ENCODE measurements at places on chromosomes 2 and 18.

- no peak for DNase-seq
Measured at GRCh38 chr2:43376523-43377198, 150.3 kb upstream of the ZFP36L2 start.

DNA sequence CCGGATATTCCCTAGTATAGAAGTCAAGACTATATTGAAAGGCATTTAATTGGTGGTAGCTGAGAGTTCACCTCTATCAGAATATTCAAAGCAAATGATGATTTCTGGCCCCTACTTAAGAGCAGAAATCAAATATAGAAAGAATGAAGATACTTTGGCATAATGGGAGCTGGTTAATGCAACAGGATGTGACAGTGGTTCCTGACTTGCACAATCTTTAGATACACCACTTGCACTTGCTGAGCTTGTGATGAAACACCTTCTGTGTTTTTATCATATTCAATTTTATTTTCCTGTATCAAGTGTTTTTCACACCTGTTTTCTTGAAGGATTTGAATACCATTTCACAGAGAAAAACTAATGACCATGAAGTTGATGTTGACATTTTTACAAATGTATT is 124.1 kb upstream of the CDH19 start:
- DNase-seq, result no peak

DNA sequence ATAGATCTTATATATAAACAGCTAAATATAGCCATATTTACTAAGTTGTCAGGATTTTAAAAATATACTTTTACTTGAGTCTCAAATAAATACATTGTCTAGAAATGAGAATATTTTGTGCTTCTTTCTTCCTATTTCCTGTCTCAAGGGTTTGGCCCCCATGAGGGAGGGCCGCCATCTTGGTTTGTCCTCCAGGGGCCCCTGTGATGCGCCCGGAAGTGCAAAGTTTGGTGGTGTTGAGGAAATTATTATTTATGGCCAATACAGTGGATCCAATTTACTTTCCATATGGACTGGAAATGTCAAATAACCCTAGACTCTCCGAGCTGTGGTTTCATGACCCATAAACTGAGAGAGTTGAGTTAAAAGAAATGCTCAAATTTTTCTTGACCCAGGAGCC is 104.7 kb upstream of the OTOS start:
- no peak for DNase-seq

DNA sequence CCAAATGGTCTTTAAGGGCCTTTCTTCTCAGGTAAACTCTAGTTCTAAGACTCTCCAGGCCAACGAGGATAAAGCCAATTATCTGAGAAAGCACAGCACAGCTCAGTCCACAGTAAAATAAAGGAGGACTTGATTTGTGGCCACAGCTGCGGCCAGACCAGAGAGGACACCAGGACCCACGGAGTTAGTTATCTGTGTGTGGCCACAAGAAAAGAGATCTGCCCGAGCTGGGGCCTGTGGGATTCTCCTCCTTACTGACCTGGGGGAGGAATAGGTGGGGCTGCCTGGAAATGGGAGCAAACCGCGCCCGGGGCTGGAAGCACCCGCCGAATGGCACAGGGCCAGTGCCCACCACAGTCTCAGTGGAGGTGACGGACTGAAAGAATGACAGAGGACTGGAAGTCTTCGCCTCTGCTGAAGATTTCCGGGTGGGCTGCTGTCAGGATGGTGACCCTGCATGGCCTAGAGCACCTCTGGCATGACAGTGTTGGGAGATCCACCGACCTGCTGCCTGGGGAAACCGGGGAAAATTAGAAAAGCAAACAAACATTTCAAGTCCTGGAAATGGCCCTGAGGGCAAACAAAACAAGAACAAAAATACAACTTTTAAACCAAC is 13.3 kb downstream of the PROC start:
- DNase-seq, result no peak

GRCh38 chr2:60966507-60967405 is 50.8 kb upstream of the PEX13 start:
- no peak for DNase-seq

DNA sequence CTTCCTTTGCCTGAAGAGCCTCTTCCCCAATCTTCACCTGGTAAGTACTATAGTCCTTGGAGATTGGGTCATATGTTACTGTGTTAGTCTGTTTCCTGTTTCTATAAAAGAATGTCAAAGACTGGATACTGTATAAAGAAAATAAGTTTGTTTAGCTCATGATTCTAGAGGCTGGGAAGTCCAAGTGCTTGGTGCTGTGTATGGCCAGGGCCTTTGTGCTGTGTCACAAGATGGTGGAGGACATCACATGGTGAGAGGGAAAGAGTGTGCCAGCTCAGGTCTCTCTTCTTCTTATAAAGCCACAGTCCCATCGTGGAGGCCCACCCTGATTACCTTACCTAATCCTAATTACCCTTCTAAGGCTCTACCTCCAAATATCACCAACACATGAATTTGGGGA is 20.9 kb downstream of the ARHGAP28 start:
- no peak for DNase-seq

- no peak for DNase-seq
Measured at GRCh38 chr18:55543130-55543704, 44.8 kb downstream of the TCF4 start.

DNA sequence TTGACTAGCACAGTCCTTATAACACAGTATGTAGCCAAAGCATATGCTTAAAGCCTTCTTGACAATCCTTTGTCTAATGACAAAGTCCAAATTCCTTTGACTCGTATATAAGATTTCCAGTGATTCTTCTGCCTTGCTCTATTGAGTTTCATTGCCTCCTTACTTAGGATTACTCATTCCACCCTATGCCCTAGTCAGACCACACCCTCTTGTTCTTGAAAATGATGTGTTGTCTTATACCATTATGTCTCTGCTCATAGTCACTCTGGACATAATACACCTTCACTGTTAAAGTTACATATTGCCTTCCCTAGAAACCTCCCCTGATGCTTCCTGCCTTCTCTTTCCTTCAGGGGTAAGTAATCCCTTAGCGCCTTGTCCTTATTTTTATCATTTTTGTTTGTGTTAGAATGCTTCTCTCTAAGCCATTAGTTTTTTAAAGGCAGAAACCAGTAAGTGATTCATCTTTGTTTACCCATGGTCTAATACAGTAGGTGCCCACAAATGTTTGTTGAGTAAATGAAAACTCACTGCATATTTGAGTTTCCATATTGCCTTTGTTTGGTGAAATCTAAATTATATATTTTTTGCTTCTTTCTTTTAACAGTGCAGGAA is 19.3 kb downstream of the GPD2 start:
- no peak for DNase-seq

DNA sequence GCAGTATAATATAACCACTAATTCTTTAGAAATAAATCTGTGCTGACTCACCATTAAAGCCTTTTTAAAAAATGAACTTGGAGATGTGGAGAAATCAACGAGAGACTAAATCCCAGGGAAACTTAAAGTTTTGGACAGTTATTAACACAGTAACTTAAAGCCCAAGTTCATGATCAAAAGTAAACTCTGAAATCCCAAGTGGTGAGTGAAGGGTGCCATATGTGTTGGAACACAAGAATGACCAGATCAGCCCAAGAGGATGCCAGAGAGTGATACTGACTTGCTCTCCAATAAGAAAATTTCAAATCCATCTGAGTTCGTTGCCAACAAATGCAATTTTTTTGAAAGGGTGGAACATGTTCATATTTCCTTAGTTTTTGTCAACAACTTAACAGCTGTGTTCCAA is 838.1 kb upstream of the ACVR2A start:
- no peak for DNase-seq

DNA sequence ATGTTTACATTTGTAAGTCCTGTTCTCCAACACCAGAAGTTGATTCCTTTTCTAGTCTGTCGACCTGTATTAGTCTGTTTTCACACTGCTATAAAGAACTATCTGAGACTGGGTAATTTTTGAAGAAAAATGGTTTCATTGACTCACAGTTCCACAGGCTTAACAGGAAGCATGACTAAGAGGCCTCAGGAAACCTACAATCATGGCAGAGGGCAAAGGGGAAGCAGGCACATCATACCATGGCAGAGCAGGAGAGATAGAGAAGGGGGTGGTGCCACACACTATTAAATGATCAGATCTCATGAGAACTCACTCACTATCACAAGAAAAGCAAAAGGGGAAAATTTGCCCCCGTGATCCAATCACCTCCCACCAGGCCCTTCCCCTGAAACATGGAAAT is 112.8 kb upstream of the MAP3K20 start:
- no peak for DNase-seq

- DNase-seq, result no peak
Measured at GRCh38 chr2:85472261-85472660, 53.7 kb downstream of the SH2D6 start.

DNA sequence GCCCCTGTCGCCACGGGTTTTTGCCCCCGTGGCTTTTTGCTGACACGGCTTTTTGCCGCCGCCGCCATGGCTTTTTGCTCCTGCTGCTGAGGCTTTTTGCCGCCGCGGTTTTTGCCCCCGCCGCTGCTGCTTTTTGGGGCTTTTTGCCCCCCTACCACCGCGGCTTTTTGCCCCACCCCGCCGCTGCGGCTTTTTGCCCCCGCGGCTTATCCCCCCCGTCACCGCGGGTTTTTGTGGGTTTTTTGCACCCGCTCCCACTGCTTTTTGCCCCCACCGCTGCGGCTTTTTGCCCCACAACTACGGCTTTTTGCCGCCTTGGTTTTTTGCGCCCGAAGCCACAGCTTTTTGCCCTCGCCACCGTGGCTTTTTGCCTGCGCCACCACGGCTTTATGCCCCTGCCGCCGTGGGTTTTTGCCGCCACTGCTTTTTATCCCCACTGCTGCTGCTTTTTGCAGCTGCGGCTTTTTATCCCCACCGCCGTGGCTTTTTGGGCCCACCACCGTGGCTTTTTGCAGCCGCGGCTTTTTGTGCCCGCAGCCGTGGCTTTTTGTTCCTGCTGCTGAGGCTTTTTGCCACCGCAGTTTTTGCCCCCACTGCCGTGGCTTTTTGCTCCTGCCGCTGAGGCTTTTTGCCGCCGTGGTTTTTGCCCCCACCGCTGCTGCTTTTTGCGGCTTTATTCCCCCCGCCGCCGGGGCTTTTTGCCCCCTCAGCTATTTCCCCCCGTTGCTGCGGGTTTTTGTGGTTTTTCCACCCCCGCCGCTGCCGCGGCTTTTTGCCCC is 2798.0 kb upstream of the TEKT4 start:
- DNase-seq, result no peak

- DNase-seq, result no peak
Measured at GRCh38 chr2:184769686-184770085, 171.4 kb downstream of the ZNF804A start.

GRCh38 chr2:191264647-191265081 is 19.5 kb downstream of the MYO1B start:
- no peak for DNase-seq

GRCh38 chr2:1130922-1131321 is 180.3 kb downstream of the SNTG2 start:
- no peak for DNase-seq

- no peak for DNase-seq
Measured at GRCh38 chr2:7450833-7451190, 533.6 kb downstream of the RNF144A start.

GRCh38 chr18:10486362-10486761 is 31.9 kb downstream of the APCDD1 start:
- no peak for DNase-seq

DNA sequence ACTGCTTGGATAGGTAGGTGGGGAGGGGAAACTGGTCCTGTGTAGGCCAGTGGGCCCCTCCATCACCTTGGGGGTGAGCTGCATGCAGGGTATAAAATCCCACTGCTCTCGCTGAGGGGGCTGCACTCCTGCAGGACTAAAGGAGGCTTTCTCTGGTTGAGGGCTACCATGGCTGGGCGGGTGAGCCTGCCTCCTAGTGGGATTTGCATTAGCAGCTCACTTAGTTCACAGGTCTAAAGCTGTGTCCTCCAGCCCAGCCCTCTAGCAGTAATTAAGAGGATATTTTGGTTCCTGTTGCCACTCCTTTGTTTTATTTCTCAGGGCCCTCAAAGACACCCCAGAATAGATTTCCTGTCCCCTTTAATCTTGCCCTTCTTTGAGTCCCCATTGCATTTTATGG is 24.6 kb downstream of the TMEM127 start:
- DNase-seq, result no peak

- no peak for DNase-seq
Measured at GRCh38 chr2:102439065-102439695, 16.2 kb downstream of the IL18RAP start.
